ENCODE measurements at places on chromosomes 1 and 21.

DNA sequence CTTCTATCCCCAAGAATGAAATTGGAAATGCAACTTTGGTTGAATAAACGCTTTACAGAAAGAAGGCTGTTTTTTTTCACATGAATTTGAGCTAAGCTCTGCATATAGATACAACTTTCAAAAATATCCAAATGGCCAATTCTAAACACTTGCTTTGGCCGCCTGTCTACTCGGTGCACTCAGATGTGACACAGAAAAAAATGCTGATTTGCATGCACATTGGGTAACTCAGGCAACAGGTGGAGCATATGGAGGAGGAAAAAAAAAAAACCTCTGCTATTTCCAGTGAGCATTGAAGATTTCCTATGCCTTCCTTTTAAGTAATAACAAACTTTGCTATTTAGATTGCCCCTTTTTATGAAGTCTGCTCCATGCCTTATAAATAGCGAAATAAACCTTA is 262.5 kb downstream of the GRIK1 start:
- DNase-seq: no peak

- no peak for DNase-seq
These were observed 121.2 kb upstream of the KCNJ6 start for GRCh38 chr21:38037416-38037815.

DNA sequence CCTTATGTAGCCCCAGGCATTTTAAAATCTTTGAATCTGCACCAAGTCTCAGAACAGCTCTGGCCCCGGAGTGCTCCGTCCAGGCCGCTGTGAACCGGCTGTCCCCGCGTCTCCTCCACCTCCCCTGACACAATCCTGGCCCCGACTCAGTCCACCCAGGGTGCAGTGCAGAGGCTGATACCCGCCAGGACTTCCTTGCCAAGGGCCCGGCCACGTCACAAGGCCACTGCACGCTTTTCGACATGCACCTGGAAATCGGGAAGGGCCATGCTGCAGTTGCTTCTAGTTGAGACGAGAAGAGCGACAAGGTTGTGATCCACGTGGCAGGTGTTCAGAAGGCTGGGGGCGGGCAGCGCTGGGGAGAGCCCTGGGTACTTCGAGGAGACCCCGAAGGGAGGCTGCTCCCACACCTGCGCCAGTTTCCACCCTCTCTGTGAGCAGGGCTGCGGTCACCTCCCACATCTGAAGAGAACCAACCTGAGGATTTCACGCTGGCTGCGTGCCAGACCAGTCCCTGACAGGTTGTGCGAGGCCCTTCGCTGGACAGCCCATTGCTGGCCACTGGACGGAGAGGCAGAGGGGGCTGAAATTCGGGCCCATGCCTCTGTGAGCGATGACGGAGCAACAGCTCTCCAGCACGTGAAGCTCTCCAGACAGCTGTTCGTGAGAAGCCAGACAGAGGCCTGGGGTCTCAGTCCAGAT is 6.7 kb downstream of the VWA1 start:
- no peak for DNase-seq

DNA sequence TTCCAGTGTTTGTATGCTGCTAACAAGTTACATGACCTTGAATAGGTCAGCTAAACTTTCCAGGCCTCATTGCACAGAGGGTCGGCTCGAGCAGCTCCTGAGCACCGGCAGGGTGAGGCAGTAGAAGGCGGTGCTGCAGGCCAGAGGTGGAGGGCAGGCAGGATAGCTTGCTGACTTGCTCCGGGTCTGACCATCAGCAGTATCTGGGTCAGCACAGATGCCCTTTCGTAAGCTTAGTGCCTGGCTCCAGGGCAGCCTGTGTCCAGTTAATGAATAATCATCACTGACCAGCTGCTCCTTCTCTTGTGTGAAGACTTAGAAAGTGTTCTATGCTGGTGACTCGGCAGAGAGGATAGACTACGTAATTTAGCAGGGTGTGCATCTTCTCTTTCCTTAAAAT is 6.9 kb downstream of the MAPKAPK2 start:
- DNase-seq: peak; percentile 53

DNA sequence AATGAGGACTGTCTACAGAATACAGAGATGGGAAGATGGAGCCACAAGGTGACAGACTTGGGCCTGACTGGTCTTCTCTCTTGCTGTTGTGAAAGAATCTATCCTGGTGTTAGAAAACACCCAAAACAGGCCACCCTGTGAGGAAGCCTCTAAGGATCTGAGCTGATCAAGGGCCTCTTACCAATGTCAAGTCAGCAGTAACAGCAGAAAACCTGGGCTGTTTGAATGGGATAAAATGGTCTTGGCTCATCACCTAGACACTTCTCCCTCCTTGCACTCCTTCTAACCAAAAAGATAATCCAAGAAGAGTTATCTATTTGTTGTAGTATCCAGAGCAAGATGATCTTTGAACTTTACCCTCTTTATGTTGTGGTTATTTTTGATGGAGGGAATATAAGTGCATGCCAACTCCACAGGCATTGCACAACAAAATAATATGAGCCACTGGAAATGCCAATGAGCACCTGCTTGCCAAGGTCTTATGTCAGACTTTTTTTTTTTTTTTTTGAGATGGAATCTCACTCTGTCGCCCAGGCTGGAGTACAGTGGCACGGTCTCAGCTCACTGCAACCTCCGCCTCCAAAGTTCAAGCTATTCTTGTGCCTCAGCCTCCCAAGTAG is 32.8 kb upstream of the ZNF281 start:
- DNase-seq: no peak

GRCh38 chr1:168945870-168946269 is 160.6 kb upstream of the ATP1B1 start:
- peak; percentile 21 for DNase-seq

DNA sequence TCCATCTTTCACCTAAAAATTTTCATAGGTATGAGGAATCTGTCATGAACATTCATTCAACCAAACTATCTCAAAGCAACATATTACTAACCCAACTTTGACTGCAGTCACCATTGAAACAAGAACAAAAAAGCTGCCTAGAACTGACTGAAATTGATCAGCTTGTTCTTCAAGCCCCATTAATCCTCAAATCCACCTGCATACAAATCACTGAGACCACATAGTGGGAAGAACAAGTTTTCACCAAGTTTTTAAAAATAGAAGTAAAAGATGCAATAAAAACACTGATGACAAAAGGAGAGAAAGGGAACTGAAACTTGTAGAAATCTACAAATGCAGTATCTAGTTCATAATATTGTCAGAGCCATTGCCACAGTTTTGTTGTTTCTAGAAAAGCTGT is 6.1 kb downstream of the SORT1 start:
- no peak for DNase-seq

- peak; percentile 74 for DNase-seq
These were observed 13.2 kb downstream of the PPP1R15B start for GRCh38 chr1:204398197-204399125.

All from cardiac muscle cell (in vitro differentiated cells and primary cell).